ENCODE measurements at places on chromosomes 3 and 15.

DNA sequence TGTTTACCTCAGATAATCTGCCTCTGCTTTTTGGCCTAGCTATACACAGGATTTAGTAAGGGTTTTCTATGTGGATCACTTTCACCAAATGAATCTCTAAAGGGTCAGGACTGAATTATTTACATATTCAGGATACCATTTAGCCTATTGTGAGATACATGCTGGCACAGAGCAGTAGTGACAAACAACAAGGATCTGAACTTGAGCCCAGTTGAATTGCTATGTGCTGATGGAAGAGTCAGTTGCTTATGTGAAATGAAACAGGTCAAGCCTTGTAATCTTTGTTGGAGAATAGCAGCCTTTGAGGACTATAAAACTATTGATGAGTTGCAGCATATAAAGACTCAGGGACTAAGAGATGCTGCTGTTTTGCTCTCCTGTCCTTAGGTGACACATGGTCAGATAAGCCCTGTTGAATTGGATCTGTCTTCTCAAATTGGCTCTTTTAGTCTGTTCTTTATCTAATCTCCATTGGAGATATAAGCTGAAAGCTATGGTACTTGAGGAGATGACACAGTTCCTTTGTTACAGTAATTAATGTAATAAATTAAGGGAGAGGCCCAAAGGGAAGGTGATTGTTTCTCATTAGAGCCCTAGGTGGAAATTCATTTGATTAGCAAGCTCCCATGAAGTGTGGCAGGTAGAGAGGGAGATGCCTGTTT lies 30.4 kb downstream of the ZNF609 start:
- no peak for DNase-seq

GRCh38 chr15:66084704-66085103 lies 168.8 kb downstream of the MEGF11 start:
- DNase-seq = no peak

GRCh38 chr3:39110041-39110639 lies 2.7 kb downstream of the TTC21A start:
- DNase-seq = no peak

- DNase-seq = no peak
These were observed 45.9 kb downstream of the RNF13 start for GRCh38 chr3:149858911-149859310.

DNA sequence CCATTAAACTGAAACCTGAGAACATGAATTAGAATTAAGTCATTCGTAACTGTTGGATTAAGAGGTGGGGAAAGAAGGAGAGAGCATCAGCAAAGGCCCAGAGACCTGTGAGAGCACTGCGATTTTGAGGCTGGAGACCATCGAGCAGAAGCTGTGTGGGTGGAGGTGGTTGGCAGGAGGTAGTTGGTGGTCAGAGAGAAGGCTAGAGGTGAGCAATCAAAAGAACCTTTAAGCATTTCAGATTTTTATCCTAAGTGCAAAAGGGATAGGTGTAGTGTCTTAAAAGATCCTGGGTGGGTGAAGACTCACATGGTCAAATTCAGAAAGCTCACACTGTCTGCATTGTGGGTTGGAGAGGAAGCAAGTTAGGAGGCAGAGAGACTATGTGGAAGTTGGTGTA lies 65.1 kb upstream of the TEX264 start:
- no peak for DNase-seq

DNA sequence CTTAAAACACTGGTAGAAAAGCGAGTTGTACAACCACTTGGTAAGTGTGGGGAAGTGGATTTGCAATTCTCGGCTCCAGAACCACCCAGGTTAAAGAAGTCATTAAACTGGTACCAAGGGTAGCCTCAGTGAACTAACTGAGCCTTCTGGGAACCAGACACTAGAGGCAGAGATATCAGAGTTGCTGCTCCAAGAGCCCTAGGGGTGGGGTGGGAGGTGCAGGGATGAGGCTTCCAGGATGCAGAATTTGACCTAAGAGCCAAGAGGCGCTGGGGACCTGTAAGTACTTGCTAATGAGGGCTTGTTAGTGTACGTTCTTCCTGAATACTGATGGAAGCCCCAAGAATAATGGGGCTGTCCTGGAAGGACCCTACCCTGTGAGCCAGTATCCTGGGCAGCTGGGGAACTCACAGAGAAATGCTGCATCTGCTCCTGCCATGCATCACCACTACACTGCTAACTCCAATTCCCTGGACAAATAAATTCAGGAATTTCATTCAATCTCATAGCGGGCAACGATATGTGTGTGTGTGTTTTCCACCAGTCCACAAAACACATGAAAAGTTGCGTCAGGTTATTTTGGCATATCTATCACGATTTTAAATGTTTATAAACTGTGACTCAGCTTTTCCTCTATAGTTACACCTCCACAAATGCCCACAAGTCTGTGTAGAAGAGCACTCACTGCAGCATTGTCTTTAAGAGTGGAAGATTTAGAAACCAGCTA lies 23.8 kb downstream of the STIMATE start:
- DNase-seq = no peak

- no peak for DNase-seq
These were observed 484.2 kb upstream of the ATP11B start for GRCh38 chr3:182309120-182309519.

DNA sequence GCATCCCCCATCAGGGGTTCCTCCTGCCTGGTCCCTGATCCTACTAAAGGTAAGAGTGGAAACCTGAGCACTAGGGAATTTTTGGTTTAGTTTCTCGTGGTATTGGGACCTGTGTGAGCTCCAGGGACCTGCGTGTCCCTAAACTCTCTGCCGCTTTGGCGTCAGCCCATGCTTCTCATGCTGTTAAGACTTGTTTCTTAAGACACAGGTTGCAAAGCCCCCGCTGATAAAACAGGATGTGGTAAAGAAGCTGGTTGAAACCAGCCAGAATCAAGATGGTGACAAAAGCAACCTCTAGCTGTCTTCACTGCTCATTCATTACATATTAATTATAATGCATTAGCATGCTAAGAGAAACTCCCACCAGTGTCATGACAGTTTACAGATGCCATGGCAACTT lies 64.6 kb downstream of the LYZL4 start:
- DNase-seq = no peak
